ENCODE measurements at places on chromosomes 11 and 22.
A peak's percentile ranks its signal among the peaks of the same experiment; 100 is the strongest.

- no peak overlapping the region for H3K27ac ChIP-seq
- H3K4me3 ChIP-seq: no peak overlapping the region
- H3K27me3 ChIP-seq: peaks cover 9% of the 10 kb centered on the region
- H3K36me3 ChIP-seq: no peaks in the 10 kb centered on the region
- H3K4me1 ChIP-seq: peaks cover 2% of the 10 kb centered on the region
- peak; percentile 10 for DNase-seq
These were observed 607.3 kb upstream of the CADM1 start for GRCh38 chr11:116111546-116111945.

GRCh38 chr22:20833225-20833665, 25.4 kb downstream of the PI4KA start:
- H3K4me1 ChIP-seq: no peaks in the 10 kb centered on the region
- DNase-seq: peak; percentile 5
- no peak overlapping the region for H3K4me3 ChIP-seq
- no peak overlapping the region for H3K27ac ChIP-seq
- H3K36me3 ChIP-seq: peaks cover 33% of the 10 kb centered on the region
- H3K27me3 ChIP-seq: no peaks in the 10 kb centered on the region

DNA sequence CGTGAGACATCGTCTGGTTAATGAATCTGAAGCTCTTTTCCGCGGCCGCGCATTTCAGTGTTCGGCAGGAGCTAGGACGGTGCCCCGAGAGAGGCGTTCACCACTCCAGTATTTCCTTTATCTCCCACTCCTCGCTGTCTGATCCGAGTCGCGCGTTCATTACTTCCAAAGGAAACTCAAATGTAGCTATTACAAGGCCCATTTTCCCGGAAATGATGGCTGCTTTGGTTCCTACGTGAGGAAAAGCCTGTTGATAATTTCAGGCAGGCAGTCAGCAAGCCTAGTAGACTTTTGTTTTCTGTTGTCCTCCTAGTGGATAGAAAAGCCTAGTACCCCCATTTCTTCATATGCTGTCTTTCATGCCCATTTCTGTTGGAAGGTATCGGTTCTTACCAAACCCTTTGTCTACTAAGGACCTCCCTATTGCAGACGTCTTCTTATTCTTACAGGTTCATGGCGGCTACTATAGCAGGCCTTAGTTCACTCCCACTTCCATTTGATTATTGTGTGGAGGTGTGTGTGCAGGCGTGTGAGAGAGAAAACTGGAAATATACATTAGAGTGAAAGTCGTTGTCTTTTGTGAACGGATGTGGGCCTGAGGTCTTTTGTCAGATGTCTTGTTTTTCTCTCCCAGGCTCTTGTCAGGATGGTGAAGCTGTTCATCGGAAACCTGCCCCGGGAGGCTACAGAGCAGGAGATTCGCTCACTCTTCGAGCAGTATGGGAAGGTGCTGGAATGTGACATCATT, 737 bp downstream of the RBM4 start:
- H3K36me3 ChIP-seq: peaks cover 65% of the 10 kb centered on the region
- DNase-seq: no peak
- peak overlapping the region; percentile 100 for H3K4me3 ChIP-seq
- H3K27ac ChIP-seq: peak overlapping the region; percentile 96
- H3K27me3 ChIP-seq: no peaks in the 10 kb centered on the region

DNA sequence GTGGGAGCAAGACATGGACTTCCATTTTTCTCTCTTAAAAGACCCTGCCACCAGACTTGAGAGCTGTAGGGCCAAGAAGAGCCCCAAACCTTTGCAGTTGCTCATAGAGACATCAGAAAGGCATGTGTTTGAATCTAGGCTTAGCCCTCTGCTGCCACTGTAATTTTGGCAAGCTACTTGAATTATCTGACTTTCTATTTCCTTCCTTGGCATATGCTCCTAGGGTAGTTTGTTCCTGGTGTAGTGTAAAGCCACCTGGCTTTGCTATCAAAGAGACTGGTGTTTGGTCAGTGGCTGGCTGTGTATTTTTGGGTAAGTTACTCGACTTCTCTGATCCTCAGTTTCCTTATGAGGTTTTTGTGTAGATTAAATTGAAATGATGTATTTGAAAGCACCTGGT, 252.1 kb upstream of the CCDC90B start:
- H3K36me3 ChIP-seq: no peaks in the 10 kb centered on the region
- no peak overlapping the region for H3K27ac ChIP-seq
- H3K27me3 ChIP-seq: no peaks in the 10 kb centered on the region
- H3K4me1 ChIP-seq: peaks cover 10% of the 10 kb centered on the region
- no peak overlapping the region for H3K4me3 ChIP-seq

DNA sequence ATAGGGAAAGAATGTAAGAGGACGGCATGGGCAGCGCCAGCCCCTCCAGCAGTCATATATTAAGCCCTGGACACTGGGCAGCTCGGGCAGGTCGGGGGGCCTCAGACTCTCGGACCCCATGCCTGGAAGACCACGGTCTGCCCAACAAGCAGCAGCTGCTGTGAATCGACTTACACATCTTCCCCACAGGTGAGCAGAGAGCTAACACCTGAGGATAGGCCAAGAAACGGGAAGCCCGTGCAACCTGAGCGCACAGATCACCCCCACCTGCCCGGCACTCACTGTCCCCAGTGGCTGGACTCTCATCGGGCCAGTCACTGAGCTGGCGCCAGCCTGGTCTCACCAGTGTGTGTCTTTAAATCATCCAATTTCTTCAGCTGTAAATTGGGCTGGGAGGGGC, 4.7 kb upstream of the TCF20 start:
- DNase-seq: no peak
- no peak overlapping the region for H3K4me3 ChIP-seq
- H3K36me3 ChIP-seq: no peaks in the 10 kb centered on the region
- H3K27ac ChIP-seq: no peak overlapping the region
- no peaks in the 10 kb centered on the region for H3K27me3 ChIP-seq

- peaks cover 4% of the 10 kb centered on the region for H3K4me1 ChIP-seq
- H3K36me3 ChIP-seq: no peaks in the 10 kb centered on the region
- H3K27me3 ChIP-seq: no peaks in the 10 kb centered on the region
- H3K27ac ChIP-seq: no peak overlapping the region
These were observed 40.1 kb upstream of the SCN3B start for GRCh38 chr11:123694551-123694950.

DNA sequence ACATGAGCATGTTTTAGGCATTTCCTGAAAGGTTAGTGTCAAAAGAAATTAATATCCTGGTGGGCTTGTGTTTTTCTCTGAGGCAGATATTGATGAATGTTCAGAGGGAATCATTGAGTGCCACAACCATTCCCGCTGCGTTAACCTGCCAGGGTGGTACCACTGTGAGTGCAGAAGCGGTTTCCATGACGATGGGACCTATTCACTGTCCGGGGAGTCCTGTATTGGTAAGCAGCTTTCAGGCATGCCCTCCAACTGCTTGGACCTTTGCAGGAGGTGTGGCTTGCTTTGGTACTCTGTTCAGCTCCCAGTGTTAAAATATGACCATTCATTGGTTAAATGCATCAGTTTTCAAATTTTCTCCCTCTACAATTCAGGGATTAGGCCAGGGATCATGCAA, 658.6 kb upstream of the ANO5 start:
- no peak for DNase-seq
- H3K27ac ChIP-seq: no peak overlapping the region
- peaks cover 11% of the 10 kb centered on the region for H3K4me1 ChIP-seq

DNA sequence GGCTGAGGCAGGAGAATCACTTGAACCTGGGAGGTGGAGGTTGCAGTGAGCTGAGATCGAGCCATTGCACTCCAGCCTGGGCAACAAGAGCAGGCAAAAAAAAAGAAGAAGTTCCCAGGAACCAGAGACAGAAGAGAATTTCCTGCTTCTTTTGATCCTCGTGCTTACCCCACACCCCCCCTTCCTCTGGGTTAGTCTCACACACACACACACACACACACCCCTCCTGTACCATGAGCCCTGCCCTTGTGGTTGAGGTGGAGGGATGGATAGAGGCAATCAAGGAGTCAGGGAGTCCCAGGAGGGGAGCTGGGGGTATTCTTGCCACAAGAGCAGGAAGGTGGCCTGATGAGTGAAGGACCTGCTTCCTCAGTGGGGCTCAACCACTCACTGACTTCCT, 4.1 kb upstream of the UBE2L6 start:
- DNase-seq: no peak
- no peaks in the 10 kb centered on the region for H3K4me1 ChIP-seq
- H3K4me3 ChIP-seq: no peak overlapping the region
- H3K27ac ChIP-seq: no peak overlapping the region
- H3K36me3 ChIP-seq: no peaks in the 10 kb centered on the region
- H3K27me3 ChIP-seq: peaks cover 6% of the 10 kb centered on the region

- peaks cover 47% of the 10 kb centered on the region for H3K27me3 ChIP-seq
- H3K4me3 ChIP-seq: peak overlapping the region; percentile 93
- no peak overlapping the region for H3K27ac ChIP-seq
- H3K36me3 ChIP-seq: peaks cover 25% of the 10 kb centered on the region
These were observed 4.6 kb downstream of the ADM start for GRCh38 chr11:10309163-10310093.

DNA sequence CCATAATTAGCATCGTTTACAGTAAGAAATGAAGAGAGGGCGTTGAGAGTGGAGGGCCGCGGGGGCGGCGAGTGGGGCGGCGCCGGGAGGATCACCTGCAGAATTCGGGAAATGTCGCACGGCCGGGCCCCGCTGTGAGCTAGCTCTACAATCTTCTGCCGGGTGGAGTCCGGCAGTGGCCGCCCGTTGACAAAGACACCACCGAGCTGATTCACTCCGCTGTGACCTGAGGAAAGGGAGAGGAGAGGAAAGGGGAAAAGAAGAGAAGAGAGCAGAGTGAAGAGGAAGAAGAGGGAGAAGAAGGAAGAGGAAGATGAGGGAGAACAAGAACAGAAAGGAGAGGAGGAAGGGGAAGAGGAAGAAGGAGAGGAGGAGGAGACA, 8.5 kb downstream of the PAX6 start:
- H3K4me3 ChIP-seq: peak overlapping the region; percentile 63
- peaks cover 100% of the 10 kb centered on the region for H3K27me3 ChIP-seq
- peak; percentile 86 for DNase-seq
- H3K27ac ChIP-seq: no peak overlapping the region

GRCh38 chr11:4063348-4063747, 31.3 kb upstream of the RRM1 start:
- no peak overlapping the region for H3K4me3 ChIP-seq
- no peaks in the 10 kb centered on the region for H3K4me1 ChIP-seq
- no peak overlapping the region for H3K27ac ChIP-seq
- peaks cover 6% of the 10 kb centered on the region for H3K36me3 ChIP-seq
- no peaks in the 10 kb centered on the region for H3K27me3 ChIP-seq
